Ecto neural progenitor cell (in vitro differentiated cells): ENCODE measurements at places on chromosomes 16 and 17.
A peak's percentile ranks its signal among the peaks of the same experiment; 100 is the strongest.

- DNase-seq: peak; percentile 66
These were observed 39.3 kb downstream of the MYO18A start for GRCh38 chr17:29140631-29141513.

DNA sequence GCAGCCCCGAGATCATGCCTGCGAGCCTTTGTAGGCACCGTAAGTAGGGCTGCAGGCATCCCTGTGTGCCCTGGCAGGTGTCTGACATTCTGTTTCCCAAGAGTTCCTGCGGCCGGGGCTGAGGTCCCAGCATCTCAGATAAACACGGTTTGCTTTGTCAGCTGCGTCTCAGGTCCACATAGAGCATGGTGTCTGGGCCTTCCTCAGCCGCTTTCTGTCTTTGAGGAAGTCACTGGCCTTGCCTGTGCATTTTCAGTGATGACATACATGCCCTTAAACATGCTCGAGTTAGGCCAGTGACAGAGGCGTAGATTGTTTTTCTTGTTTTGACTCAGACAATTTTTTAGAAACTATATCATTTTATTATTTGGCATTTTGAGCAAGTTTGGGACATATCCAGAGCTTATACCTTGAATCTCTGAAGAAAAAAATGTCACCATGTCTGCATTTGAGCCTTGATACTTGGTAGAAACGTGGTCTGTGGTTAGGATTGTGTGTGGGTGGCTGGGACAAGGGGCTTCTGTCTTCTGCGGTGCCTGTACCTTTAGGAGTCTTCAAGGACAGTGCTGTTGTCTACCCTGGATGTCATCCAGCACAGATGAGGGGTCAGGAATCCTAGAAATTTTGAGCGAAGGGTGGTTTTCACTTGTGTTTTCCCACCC lies 105.8 kb downstream of the SNX29 start:
- DNase-seq: no peak

GRCh38 chr17:77425791-77426641 lies 285.2 kb downstream of the SEC14L1 start:
- DNase-seq: no peak

DNA sequence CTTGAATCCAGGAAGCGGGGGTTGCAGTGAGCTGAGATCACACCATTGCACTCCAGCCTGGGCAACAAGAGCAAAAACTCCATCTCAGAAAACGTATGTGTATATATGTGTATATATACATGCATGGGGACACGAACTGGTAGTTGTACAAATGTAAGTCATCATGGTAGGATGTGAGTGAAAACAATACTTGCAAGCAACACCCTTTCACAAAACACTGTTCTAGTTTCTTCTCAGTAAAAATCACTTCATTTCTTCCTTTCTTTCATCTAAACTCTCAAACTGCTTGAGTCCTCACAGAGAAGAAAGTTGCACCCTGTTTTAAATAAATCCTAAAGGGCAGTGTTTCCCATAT lies 51.8 kb downstream of the METTL16 start:
- no peak for DNase-seq

GRCh38 chr16:16924613-16925012 lies 545.7 kb downstream of the NPIPA7 start:
- no peak for DNase-seq

- DNase-seq: no peak
These were observed 32.5 kb downstream of the MARF1 start for GRCh38 chr16:15610369-15610871.

DNA sequence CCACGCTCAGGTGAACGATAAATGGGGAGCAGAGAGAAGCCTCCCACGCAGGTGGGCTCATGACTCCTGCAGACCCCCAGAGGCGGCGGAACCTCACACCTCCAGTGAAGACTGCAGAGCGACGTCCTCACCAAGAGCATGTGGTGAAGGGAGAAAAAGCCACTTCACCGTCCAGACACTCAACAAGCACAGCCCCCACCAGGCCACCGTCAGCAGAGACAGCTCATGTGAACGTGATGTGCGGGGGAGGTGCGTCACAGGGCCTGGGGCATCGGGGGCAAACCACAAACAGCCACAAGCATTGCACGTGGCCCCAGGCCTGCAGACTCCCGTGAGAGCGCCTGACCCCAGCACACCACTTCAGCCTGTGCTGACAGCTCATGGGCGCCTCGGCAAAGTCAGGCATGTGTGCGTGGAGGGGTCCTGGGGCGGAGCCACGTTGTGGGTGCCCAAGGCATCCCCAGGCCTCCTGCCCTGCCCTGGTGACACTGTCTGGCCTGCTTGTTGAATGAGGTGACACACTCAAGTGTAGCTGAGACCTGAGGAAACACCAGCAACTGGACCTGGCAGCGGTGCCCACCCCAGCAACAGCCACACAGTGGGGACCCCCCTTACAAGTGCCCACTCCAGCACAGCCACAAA lies 19.0 kb downstream of the LMF1 start:
- DNase-seq: no peak

- no peak for DNase-seq
These were observed 8.5 kb downstream of the MMP28 start for GRCh38 chr17:35786941-35787432.

- no peak for DNase-seq
These were observed 7.0 kb downstream of the ADCY7 start for GRCh38 chr16:50273382-50273690.

GRCh38 chr16:74606521-74607309 lies at the start of gene GLG1:
Gene GLG1, minus strand, starts transcription at chr16:74607114. Its CDS starts 20 bp downstream, at chr16:74607094.
- DNase-seq: peak; percentile 93
